A549 treated with Hydrocortisone at 1 μM for 4 hours (cell line): ENCODE measurements at places on chromosomes 3 and 15. TPM values are rescaled to one million over a fixed set of nuclear protein-coding genes. Genes with fewer than 3 reads are reported as not detected.

Gene HDC
- total RNA-seq: 0.06 to 0.12 TPM (median 0.08 TPM) in 3 of 5 replicates, not detected in the others

Gene STRIT1
- total RNA-seq: not detected in 5 replicates

Gene OR5K2
- not detected in 5 replicates for total RNA-seq

Gene SEMA5B
- 0.16 to 0.32 TPM (median 0.20 TPM) in 5 replicates for total RNA-seq

Gene GOLGA8N
- total RNA-seq: 0.91 to 1.6 TPM (median 1.3 TPM) in 5 replicates
